Natural killer cell (primary cell): ENCODE measurements at places on chromosomes 16 and 17.
A peak's percentile ranks its signal among the peaks of the same experiment; 100 is the strongest.

GRCh38 chr17:50685334-50685665 lies 22.4 kb downstream of the ANKRD40 start:
- DNase-seq = no peak

- no peak for DNase-seq
Measured at GRCh38 chr17:47200325-47200664, 8.9 kb upstream of the MYL4 start.

GRCh38 chr16:50067290-50067853 lies 1.6 kb downstream of the HEATR3 start:
- DNase-seq = peak; percentile 62

DNA sequence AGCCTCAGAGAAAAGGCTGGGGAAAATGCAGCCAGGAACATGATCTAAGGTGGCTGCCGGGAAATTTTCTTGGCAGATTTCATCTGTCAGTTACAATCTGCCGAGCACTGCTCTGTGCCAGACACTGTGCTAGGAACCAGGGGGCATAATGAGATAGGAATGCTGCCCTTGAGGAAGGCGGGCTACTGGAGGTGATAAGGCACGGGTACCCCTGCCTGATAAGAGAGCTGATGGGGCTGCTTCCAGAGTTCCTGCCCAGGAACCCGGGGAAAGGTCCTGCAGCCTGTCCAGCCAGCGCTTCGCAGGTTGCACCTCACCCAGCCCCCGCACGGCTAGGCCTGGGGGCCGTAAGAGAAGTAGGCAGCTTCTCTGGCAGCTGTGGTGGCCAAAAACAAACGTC lies 3.1 kb downstream of the SCNN1G start:
- DNase-seq = no peak

- no peak for DNase-seq
Measured at GRCh38 chr17:18965530-18966236, 13.7 kb downstream of the SLC5A10 start.

- no peak for DNase-seq
Measured at GRCh38 chr16:86979984-86980553, 337.1 kb downstream of the C16orf95 start.

DNA sequence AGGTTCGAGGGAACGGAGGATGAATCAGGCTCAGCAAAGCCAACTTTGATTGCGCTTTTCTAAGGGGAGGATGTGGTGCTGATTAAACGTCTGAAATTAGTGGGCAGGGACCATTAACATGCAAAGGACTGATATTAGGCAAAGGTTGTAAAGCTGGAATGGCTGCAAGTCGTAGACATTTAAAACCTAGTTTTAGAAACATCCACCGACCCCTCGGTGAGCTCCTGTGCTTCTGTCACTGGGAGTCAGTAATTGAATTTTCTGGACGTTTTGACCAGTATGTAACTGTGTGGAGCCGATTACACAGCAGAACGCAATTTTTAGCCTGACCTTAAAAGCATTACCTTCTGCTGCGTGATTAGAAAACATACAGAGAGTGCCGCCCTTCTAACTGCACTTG lies 220.6 kb upstream of the HSBP1 start:
- no peak for DNase-seq

- no peak for DNase-seq
Measured at GRCh38 chr16:78390092-78390491, 290.6 kb downstream of the WWOX start.

GRCh38 chr17:35893751-35894150 lies 13.6 kb upstream of the CCL5 start:
- DNase-seq = no peak

DNA sequence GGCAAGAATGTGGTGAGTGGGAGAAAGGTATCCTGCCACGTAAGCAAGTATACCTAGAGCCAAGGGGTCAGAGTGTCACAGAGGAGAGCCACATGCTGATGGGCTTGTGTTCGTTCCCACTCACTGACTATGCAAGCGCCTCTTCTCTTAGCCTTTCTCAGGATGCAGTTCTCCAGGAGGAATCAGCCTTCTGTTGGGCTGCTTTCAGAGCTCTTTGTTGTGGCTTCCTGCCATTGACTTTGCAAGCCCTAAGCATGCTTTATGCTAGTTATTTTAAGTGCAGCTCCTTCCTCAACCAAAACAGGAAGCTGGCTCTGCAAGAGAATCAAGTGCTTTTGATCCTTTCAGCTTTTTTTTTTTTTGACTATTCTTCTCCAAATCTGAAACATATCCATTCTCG lies 66.6 kb downstream of the SIAH1 start:
- peak; percentile 72 for DNase-seq

GRCh38 chr17:63445571-63445953 lies 544 bp downstream of the CYB561 start:
- DNase-seq = peak; percentile 71
